ENCODE measurements at places on chromosomes 6 and 20. TPM values are rescaled to one million over a fixed set of nuclear protein-coding genes. Genes with fewer than 3 reads are reported as not detected.
A peak's percentile ranks its signal among the peaks of the same experiment; 100 is the strongest.

- peak; percentile 24 for DNase-seq
Measured at GRCh38 chr6:170516783-170517616, 36.1 kb downstream of the PSMB1 start.

Gene C6orf163
- 6.9 TPM for total RNA-seq

GRCh38 chr20:21623074-21623780, 82.2 kb upstream of the PAX1 start:
- no peak for DNase-seq

Gene SNRNP48
- 30.4 TPM for total RNA-seq

DNA sequence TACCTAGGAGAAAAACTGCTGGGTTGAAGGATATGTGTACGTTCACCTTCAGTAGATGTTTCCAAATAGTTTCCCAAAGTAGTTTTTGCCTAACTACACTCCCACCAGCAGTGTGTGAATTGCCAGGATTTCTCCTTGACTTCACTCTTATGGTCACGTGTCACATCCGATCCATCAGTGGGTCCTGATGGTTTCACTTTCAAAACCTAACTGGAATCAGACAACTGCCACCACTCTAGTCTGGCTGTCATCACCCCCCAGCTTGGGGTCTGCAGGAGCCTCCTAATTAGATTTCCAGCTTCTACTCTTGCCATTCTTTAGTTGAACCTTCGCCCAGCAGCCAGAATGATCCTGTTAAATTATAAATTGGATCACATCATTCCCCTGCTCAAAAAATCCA, 8.5 kb upstream of the SLC12A5 start:
- no peak for DNase-seq

Gene NKAPL
- 0.24 TPM for total RNA-seq

Gene NHSL1
- total RNA-seq: 0.36 TPM

DNA sequence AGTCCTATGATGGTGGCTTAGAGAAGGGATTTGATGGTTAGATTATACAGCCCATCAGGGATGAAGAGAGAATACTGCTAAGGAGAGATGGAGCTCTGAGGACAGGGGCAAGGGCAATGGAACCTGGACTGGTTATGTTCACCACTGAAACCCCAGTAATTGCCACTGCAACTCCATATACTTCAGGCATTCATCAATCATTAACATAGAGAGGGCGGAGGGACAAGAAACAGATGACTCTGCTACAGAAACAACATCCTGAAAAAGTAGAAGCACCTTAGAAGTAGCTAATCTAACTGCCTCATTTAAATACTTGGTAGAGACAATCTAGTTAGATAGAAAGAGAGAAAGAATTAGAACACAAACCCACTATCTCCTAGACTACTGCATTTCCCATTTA, 89.8 kb downstream of the MDN1 start:
- no peak for DNase-seq

- no peak for DNase-seq
Measured at GRCh38 chr6:108117427-108118358, 43.2 kb upstream of the OSTM1 start.

DNA sequence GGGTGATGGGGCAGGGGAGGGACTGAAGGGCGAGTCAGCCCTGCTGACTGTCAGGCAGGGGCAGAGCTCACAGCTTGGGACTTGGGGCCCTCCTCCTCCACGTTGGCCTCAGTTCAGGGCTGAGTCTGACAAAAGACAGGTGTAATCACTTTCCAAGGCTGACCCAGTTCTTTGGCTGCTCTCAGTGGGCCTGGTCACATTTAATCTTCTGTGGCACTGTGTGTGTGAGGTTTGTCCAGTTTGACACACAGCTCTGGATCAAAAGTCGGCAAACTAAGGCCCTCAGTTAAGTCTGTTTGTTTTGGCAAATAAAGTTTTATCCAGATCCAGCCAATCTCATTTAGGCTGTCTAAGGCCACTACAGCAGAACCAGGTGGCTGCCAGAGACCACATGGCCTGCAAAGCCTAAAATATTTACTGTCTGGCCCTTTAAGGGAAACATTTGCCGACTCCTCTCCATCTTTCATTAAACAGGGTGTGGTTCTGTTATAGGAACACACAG, 5.1 kb upstream of the MAP1LC3A start:
- DNase-seq: no peak

- no peak for DNase-seq
Measured at GRCh38 chr6:55666606-55667225, 87.7 kb upstream of the HMGCLL1 start.

- DNase-seq: peak; percentile 65
Measured at GRCh38 chr6:37501632-37502491, 2.2 kb upstream of the CCDC167 start.

Gene RAET1G
- not detected for total RNA-seq

Gene CLPSL2
- total RNA-seq: not detected

Gene CALHM6
- total RNA-seq: 3.0 TPM
